T follicular helper cell (primary cell): ENCODE measurements at places on chromosomes 2 and 18.

- no peak for DNase-seq
These were observed 96.8 kb downstream of the VAPA start for GRCh38 chr18:10010611-10011015.

- no peak for DNase-seq
These were observed 22.2 kb upstream of the IL1RN start for GRCh38 chr2:113105047-113105785.

GRCh38 chr18:79826966-79827365 is 29.2 kb downstream of the KCNG2 start:
- no peak for DNase-seq

DNA sequence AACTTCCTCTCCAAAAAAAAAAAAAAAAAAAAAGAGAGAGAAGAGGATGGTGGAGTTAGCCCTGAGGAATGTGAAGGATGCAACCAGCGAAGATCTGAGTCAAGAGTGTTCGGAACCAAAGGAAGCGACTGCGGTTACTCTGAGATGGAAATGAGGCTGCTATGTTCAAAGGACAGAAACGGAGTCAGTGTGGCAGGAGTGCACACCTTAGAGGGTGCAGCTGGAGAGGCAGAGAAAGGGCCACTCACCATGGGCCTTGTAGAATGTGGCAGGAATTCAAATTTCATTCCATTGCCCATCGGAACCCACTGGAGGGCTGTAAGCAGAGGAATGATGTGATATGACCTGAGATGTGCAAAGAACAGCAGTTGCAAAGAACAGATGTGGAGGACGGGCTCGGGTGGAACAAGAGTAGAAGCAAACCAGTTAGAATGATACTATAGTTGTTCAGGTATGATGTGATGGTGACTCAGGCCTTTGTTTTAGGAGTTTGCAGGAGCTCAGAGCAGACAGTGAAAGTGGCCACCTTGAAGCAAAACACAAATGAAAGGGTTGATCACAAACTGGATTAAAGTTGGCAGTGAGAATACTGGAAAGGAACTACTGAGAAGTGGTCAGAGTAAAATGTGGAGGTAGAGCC is 22.6 kb downstream of the ITGA6 start:
- DNase-seq: no peak

DNA sequence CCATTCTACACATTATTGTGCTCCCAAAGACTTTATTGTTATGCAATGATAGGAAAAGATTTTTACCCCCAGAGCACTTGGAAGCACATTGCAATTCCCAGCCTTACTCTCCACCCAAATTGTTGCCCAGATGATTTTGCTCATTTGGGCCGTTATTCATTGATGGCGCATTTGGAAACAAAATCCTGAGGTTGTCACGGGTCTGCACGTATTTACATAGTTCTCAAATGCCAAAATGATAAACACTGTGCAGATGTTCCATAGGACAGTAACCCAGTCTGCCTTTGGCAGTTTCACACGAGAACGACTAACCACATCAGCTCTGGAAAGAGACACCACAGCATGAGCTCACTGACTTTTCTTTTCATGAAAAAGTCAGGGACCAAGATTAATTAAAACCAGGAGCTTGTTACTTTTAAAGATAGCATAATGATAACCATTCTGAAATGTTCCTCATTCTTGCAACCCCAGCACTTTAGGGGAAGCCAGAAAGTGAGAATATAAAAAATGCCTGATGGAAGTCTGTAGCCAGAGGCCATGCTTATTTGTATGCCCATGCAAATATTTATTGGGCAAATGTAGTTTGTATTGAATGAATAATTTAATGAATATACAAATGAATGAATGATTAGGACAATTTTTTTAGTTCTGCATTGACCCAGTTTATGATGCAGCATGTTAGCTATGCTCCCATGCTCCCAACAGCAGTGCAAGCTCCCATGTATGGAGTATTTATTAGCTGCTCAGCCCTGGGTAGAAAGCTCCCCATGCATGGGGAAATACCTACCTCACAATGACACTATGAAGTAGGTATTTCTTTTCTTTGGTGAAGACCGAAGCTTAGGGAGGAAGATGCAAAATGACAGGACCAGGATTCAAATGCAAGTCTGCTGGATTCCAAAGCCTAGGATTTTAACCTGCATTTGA is 84.6 kb downstream of the MAIP1 start:
- DNase-seq: no peak

DNA sequence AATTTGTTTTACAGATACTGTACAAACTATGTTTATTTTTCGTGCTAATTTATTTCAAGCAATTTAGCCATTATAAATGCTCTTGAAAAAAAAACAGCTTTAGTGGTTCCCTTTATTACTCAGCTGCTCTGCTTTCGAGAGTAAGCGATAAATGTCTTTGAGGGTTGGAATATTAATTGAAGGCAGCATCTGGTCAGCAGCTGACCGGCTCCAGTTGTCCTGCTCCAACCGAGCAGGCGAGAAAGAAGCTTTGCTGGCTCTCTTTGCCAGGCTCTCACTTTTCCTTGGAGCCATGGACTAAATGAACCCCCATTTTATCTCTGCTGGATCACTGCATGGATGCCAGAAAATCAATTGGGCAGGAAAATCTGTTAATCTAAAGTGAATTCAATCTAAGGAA is 147.4 kb downstream of the LNPK start:
- DNase-seq: no peak

- no peak for DNase-seq
These were observed 620.2 kb downstream of the CPS1 start for GRCh38 chr2:211176514-211177141.

DNA sequence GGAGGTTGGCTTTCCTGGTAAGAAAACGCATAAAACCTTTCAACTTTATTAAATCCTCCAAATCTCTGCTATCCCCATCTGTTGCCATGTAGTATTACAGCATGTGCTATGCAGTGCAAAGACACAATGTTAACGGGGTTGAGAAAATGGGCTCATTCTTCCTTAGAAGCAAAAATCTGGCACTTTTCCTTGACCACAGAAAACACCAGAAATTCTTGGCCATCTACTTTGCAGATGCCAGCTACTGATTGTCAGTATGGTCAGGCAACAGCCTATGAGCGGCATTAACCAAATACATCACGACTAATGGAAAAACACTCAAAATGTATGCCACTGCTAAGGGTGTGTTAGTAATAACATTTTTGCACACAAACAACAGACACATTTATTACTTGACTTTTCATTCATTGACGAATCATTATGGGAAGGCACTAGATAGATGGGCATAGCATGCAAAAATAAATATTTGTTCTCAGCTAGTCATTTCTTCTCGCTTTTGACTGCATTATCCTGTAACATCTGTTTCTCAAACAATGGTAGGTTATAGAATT is 65.2 kb upstream of the CRIM1 start:
- DNase-seq: no peak

- no peak for DNase-seq
These were observed 43.6 kb downstream of the MRPS5 start for GRCh38 chr2:95077861-95078603.

- no peak for DNase-seq
These were observed 108.3 kb downstream of the ATL2 start for GRCh38 chr2:38268691-38269327.

DNA sequence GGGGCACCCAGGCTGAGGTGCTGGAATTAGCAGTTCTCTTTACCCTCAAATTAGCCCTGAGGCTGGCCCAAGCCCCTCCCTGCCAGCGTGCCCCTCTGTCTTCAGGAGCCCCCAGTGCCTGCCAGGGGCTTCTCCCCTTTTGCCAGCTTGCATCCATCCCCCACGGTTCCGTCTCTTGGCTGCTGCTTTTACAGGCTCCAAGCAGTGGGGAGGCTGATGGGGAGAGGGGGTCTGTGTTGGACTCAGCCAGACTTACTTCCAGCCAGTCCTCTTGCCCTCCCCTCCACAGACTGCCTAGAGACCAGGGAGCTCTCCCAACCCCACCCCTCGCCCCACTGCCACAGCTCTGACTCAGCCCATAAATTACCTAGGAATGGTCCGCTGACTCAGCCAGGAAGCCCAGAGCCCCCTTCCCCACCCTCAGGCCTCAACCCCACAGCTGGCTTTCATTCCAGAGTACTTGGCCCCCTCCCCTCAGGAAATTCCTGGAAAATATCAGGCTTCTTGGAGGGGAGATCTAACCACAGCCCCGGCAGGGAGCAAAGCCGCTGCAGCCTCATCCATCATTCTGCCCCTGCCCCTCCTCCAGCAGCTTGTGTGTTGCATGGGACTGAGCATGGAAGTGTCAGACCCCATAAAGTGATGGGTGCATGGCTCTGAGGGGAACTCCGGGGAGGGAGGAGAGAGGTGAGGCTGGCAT is 184.6 kb downstream of the ZFP36L2 start:
- DNase-seq: no peak

GRCh38 chr2:174120346-174120745 is 128.0 kb downstream of the OLA1 start:
- no peak for DNase-seq

- no peak for DNase-seq
These were observed 90.6 kb upstream of the GPC1 start for GRCh38 chr2:240344904-240345303.

DNA sequence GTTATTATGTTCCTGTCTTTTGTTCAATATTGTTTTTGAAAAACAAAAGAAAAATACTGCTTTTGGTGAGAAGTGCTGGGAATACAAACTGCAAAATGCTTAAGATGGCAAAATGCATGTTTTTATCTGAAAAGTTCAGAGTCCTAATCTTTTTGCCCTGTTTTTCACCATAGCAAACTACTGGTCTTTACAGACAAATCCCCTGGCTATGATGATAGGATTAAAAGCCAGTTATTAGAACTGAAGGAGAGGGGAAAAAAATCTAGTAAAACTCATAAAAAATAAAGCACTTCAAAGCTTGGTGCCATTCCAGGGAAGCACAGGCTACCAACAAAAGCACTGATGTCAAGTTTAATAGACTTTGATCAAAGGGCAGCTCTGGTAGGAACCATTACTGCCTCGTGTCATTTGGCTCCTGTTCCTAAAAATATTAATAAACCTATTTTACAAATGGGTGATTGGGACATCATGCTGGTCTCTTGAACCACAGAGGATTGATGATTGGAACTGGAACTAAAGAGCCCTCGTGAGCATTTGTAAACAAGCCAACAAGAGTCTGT is 194.7 kb downstream of the RAB3GAP1 start:
- no peak for DNase-seq

DNA sequence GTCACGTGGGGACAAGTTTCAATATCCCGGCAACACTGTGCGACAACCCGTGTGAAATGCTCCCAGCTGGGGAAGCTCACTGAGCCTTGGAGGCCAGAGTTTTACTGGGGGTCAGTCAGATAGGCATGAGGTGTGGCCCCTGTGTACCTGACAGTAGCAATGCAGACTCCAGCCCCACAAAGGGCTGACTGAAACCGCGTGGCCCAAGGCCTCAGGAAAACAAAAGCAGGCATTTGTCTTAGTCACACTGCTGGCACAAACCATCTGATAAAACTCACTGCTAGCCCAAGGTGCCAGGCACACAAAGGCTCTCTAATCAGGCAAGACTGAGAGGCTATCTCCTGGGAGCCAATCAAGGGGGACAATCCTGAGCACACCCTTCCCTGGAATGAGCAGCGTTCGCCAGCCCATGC is 786.6 kb upstream of the RAB6C start:
- DNase-seq: no peak
